ENCODE measurements at places on chromosomes 2 and 18.

GRCh38 chr18:70072678-70073077, 125.0 kb upstream of the CD226 start:
- peak; percentile 30 for DNase-seq

DNA sequence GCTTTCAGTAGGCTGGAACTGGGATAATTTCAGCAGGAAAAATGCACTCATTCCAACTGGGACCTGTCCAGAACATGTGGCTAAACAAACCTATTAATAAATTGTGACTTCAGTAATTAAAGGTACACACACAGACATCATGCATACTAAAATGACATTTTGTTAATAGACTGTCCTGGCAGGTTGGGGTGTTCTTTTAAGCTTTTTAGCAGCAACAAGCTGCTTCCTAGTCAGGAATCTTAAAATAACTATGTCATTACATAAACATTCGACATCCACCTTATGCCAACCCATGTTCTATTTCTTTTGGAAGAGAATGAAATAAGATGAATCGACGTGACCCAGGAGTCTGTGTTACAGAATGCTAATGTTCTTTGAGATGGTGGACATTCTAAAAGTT, 435.7 kb downstream of the TXNL1 start:
- peak; percentile 9 for DNase-seq

- no peak for DNase-seq
Observed at GRCh38 chr2:44186810-44187209, 18.1 kb downstream of the PPM1B start.

GRCh38 chr2:8382485-8382884, 299.4 kb upstream of the ID2 start:
- no peak for DNase-seq

GRCh38 chr2:85779641-85780315, 26.0 kb downstream of the ATOH8 start:
- DNase-seq: no peak

Data from G401 (cell line).